ENCODE measurements at places on chromosomes 2 and 18.

- no peak for DNase-seq
These were observed 791 bp upstream of the CYRIA start for GRCh38 chr2:16666449-16666801.

DNA sequence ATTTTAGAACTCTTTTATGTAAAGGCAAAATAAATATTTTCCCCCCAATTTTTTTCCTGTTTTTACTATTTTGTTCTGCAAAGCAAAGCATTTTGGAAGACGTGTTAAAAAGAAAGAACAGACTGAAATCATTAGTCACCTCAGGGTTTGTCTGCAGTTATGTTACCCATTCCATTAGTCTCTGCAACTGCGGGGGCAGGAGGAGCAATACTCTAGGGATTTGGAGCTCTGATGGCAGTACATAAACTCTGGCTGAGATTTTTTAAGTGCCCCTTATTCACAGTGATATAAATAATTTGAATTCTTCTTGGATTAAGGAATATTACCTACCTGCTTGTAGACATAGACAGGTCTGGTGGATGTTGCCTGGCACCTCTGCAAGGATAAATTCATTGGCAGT lies 88.0 kb upstream of the CELF4 start:
- DNase-seq: no peak

GRCh38 chr18:306608-307255 lies 38.9 kb upstream of the THOC1 start:
- DNase-seq: no peak

DNA sequence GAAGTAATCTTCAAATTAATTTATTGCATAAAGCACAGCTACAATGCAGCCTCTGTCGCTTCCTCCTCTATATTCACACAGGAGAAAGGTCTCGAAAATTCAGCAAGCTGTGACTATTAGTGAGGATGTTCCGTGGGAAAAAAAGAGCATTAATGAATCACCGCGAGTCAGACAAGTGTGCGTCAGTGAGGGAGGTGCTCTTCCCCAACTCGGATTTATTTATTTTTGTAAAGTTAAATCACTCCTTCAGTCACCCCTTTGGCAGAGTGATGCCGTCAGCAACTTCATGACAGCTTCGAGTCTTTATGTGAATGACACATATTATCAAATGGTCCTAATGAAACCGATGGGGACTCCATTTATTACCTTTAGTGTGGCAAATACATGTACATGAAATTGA lies 648.9 kb upstream of the SALL3 start:
- DNase-seq: no peak

DNA sequence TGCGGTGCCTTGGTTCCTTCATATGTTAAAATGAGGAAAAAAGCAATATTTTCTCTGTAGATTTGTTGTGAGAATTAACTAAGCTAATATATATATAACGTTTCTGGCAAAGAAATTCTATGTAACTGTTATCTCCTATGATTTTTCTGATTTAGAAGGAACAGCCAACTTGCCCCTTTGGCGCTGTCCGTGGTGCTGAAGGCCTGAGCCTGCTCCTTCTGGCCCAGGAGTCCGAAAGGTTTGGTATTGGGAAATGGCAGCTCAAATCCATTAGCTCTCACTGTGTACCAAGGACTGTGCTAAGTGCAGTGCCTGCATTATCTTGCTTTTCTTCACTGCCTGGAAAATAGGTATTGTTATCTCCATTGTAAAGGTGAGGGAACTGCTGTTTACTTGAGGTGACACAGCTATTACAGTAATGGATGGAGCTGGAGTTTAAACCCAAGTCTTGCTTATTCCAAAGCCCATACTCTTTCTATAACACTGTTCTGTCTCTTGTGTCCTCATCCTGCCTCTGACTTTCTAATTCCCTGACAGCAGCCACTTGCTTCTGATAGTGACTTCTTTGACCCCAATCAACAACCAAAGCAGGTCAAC lies 52.2 kb downstream of the C1QL2 start:
- DNase-seq: no peak
